H9 (cell line): ENCODE measurements at places on chromosomes 12 and 14.

GRCh38 chr12:29376118-29376517, 4.9 kb downstream of the ERGIC2 start:
- no peak for DNase-seq

- DNase-seq: no peak
Measured at GRCh38 chr12:12803186-12803585, 10.0 kb upstream of the DDX47 start.

- DNase-seq: no peak
Measured at GRCh38 chr12:128455851-128456250, 188.9 kb downstream of the TMEM132C start.

DNA sequence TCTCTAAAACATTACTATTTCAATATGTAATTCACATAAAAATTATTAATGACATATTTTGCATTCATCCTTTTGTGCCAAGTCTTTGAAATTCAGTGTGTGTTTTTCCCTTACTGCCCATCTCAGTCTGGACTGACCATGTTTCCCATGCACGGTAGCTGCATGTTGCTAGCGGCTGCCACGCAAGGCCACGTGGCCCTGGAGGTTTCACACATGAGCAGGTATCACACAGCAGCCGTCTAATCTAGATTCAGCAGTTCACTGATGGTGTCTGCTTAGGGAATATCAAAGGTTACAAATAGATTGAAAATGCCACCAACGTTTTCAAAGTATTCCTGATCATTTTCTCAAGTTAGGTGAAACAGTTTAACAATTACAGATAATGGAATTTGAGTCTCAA, 234.8 kb upstream of the FKBP4 start:
- no peak for DNase-seq

DNA sequence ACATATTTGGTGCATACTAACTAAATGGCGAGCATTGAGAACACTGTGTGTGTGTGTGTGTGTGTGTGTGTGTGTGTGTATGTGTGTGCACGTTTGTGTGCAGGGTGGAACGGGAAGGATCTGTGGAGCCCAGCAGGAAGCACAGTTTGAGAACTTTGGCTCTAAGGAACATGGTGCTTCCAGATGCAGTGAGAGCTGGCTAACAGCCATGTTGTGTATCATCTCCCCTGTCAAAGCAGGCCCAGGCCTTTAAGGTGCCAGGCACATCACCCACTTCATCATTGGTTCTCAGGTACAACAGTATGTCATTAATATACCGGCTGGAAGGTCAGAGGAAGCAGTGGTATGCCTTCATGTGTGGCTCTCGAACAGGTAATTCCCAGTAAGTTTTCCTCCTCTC, 72.5 kb downstream of the SLC8A3 start:
- DNase-seq: no peak
